ENCODE measurements at places on chromosomes 1 and 21.
A peak's percentile ranks its signal among the peaks of the same experiment; 100 is the strongest.

GRCh38 chr1:51863384-51863783, 15.1 kb downstream of the NRDC start:
- DNase-seq = peak; percentile 2

DNA sequence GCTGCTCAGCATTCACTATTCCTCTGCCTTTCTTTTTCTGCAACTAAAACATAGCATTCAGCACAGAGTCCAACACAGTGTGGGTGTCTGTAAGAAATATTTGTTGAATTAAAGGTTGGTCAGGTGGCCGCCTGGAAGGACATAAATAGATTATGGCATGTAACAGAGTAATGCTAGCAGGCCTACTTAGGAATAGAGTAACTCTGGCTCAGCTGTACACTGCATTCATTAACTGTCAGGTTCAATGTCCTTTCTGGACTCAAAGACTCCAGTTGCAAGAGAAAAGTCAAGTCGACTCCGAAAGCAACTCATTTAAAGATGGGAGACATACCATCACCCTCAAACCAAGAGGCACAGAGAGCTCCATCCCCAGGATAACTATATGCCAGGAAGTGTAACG, 116.0 kb downstream of the LMX1A start:
- no peak for DNase-seq

- DNase-seq = no peak
Observed at GRCh38 chr1:174692313-174692712, 244.5 kb downstream of the GPR52 start.

DNA sequence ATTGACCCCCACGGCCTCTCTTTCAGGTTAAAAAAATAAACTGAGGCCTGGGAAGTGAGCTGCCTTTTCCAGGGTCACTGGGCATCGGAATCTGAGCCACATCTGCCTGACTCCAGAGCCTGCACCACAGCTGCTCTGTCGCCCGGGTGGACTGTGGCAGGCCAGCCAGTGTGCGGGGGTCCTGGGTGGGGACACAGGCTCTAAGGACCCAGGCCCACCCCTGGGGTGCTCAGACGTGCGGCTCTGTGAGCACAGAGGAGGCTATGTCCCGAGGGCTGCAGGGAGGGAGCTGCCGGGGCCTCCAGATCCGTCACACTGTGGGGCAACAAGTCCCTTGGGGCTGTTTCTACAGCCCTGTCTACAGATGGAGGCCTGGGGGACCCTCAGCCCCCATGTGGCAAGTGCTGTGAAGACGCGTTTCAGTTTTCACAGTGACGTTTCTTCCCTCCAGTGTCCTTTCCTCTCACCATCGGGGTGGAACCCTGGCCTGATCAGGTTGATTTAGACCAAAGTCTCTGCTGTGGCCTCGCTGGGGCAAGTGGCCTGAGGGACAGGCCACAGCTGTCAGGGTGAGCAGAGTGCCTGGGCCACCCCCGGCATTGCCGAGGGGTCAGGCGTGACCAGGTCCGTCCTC, 39.2 kb upstream of the ACTRT2 start:
- no peak for DNase-seq

DNA sequence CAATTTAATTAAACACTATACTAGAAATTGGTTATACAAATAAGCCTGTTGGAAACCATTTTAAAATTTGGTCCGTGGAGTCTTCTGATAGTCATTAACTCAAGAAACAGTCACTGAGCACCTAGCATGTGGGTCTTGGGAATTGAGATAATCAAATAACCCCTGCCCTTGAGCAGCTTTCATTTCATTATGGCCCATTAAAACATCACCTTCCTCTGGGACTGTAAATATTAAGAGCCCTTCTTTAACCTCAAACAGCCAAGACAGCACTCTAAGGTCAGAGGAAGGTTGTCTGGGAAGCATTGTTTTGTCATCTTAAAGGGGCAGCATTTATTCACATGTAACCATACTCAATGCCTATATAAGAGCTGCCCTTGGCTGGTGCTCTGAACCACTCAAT, 610.3 kb upstream of the USP24 start:
- no peak for DNase-seq

GRCh38 chr1:7886405-7886745, 33.5 kb upstream of the UTS2 start:
- no peak for DNase-seq

DNA sequence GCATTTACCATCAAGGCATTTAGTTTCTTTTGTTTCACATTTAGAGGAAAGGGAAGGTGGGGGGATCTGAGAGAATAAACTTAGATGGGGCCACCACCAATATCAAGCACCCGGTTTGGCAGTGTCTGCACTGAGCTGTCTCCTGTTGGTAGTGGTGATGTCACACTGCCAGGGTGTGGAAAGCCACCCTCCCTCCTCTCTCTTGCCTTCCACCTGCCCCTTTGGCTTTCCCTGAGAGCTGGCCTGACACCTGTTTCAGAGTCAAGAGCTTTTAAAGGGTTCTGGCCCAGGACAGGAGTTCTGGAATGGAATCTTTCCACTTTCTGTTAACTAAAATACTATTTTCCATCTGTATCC, 13.4 kb downstream of the ATF3 start:
- no peak for DNase-seq

GRCh38 chr1:52355847-52356505, 10.0 kb downstream of the CC2D1B start:
- no peak for DNase-seq
